ENCODE measurements at places on chromosomes 4 and X.
A peak's percentile ranks its signal among the peaks of the same experiment; 100 is the strongest.

DNA sequence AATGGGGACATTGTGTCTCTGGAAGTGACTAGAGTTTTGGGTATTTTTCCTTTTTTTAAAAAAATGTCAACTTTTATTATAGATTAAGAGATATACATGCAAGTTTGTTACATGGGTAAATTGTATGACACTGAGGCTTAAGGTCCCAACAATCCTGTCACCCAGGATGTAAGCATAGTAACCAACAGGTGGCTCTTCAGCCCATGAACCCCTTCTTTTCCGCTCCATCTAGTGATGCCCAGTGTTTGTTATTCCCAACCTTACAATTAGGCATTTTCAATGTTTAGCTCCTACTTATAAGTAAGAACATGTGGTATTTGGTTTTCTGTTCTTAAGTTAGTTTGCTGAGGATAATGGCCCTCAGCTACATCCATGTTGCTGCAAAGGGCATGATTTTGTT, 102.7 kb downstream of the GRID2 start:
- DNase-seq, result no peak

DNA sequence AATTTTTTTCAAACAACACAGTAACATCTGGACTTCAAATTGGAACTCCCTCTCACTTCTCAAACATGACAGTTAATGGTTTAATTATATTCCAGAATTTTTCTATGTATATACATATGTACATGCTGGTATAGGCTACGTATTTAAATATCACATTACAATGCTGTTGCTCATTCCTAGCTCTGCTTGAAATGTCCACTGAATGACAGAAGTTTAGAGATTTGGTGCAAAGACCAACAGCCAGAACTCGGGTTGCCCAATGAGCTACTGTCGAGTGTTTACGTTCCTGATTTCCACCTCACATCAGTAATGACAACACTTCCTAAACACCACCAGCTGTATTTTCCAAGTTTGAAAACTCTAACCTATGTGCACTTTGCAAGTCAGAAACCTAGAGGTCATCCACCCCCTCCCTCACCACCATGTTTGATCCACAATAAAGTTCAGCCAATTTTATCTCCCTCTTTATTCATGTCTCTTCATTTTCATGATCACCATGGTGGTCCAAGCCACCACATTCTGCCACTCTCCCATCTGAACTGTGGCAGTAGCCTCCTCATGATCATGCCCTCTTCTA, 49.3 kb upstream of the RPL34 start:
- DNase-seq, result no peak

DNA sequence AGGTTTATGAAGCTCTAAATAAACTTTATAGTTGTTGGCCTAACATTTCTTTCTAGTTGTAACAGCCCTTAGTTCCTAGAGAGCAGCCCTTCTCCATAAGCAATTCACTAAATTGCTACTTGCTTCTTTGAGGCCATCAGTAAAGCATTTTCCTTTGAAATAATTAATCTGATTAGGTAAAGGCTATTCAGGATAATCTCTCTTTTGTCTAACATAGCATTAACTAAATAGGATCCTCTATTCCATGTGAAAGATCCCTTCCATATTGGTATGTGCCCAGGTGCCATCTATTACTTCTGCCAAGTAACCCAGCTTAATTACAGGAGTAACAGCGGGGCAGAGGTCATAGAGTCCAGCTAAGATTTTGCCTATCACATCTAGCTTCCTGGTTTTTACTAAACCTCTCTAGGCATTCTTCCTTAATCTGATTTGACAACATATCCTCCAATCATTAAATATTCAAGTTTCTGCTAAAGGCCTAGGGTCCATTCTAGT, 1408.0 kb downstream of the PCDH18 start:
- no peak for DNase-seq

DNA sequence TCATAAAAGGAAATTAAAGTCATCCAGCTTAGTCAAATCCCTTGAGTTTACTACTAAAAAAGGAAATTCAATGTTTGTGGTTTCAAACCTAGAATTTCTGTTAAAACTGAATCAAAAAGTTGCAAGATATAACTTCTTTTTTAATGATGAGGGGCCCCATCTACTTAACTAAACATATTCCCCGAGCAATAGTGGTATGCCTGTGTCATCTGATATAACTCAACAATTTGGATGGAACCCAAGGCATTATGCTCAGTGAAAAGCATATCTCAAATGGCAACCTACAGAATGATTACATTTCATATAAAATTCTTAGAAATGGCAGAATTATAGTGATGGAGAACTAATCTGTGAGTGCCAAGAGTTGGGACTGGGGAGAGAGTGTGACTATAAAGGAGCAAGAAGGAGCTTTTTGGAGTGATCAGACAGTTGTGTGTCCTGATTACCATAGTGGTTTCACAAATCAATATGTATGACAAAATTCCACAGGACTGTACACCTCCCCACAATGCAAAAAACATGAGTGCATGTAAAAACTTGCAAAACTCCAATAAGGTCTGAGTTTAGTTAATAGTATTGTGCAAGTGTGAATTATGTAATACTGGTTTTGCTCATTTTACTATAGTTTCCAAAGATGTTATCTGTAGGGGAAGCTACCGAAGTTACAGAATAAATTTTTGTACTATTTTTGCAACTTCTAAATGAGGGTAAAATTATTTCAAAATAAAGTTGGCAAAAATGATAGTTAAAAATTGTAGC, 323.2 kb downstream of the ARHGAP24 start:
- no peak for DNase-seq

DNA sequence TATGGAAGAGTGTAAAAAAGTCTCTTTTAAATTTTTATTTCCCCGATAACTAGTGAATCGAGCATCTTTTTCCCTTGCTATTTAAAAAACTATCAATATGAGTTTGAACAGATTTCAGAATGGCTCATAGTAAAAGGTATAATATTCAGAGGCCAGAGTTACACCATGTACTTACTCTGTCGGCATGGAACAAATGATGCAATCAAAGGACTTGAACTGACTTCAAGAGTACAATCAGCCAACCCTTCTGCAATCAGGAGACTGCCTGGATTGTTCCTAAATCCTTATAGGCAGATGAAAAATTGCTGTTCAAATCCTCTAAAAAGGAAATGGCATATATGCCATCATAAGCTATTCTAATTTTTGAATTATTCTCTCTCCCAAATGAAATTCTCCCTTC, 273.3 kb downstream of the SH2D1A start:
- no peak for DNase-seq

- DNase-seq, result no peak
These were observed at the start of gene BEX1 for GRCh38 chrX:103063918-103064434. Gene BEX1 (minus strand): TSS chrX:103064171. CDS start chrX:103063274, 897 bp downstream.

GRCh38 chr4:93080316-93080715, 748.2 kb upstream of the ATOH1 start:
- DNase-seq, result no peak

DNA sequence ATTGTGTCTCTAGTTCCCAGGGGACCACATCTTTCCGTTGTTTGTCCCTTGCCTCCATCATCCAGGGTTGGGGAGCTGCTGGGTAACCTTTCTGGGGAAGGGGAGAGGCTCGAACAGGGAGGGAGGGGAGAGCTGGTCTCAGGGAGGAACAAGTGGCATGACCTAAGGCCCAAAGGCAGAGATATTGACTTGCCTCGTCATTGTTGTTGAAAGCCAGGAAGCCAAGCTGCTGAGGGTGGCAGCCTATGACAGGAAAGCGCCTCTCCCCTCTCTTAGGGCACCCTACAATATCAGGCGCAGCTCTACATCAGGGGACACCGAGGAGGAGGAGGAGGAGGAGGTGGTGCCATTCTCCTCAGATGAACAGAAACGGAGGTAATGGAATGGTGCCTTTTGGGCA, 20.8 kb downstream of the ZNF185 start:
- DNase-seq, result no peak

GRCh38 chrX:56947699-56948098, 47.6 kb downstream of the SPIN3 start:
- no peak for DNase-seq

DNA sequence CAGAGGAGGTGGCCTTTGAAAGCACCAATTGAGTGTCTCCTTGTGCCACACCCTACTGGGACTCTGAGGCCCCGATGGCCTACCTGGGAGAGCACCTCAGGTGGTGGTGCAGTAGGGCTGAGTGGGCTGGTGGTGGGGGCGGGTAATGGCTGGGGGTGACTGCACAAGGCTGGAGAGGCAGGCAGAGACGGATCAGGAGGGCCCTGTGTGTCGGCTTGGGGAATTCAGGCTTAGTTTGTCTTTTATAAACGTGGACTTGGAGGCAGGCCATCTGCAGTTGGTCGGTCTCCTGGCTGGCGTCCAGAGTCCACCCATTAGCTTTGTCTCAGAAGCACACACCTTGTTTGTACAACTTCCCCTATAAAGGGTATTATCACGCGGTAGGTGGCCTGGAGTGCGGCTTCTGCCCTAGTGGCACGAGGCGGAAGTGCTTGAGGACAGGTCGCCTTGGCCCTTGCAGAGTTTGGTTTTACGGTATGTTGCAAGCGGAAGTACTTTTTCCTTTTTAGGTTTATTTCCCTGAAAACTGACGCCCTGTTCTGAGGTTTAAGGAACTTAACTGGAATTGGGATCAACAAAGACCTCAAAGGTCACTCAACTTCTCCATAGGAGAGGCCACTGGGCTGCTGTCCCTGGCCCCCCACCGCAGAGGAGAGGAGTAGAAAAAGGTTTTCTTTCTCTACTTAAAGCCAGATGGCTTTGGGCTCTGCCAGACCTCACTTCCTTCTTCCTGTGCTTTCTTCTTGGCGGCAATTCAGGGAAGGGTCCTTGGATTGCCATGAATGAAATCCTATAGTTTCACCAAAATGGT, 8.0 kb downstream of the TBC1D14 start:
- peak; percentile 85 for DNase-seq

- no peak for DNase-seq
These were observed 951.5 kb upstream of the POU3F4 start for GRCh38 chrX:82556588-82556987.

DNA sequence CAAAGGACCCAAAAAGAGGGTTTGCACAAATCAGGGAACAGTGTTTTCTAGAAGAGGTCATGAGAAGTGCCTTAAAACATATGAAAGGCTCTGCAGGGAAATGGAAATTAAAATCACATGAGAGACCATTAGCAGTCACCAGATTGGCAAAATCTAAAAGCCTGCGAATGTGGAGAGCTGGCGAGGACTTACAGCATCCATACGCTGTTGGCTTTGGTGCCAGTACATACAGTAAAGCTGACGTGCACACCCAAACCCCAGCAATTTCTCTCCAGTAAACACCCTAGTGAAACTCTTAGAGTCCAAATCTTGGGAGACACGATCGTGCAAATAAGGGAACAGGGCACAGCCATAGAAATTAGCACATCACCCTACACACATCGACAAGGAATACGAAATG, 25.4 kb upstream of the PPP2R2C start:
- no peak for DNase-seq

- no peak for DNase-seq
These were observed 63.2 kb downstream of the BANK1 start for GRCh38 chr4:101853691-101854090.

DNA sequence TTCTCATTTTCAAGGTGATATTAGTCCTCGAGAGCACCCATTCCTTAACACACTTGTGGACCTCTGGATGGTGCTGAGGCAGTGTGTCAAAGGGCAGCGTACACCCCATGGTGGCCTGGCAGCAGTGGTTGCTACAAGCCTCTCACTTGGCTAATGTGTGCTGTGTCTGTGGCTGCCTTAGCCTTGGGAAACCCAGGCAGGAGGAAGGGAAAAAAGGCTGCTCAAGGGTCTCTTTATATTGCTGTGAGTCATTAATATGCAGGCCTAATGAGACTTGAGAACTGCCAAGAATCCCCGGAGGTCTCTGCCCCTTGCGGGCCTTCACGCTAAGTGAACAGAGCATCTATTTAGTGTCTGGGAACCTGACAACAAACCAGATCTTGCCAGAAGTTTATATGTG, 7.0 kb downstream of the PCDH10 start:
- DNase-seq, result no peak

DNA sequence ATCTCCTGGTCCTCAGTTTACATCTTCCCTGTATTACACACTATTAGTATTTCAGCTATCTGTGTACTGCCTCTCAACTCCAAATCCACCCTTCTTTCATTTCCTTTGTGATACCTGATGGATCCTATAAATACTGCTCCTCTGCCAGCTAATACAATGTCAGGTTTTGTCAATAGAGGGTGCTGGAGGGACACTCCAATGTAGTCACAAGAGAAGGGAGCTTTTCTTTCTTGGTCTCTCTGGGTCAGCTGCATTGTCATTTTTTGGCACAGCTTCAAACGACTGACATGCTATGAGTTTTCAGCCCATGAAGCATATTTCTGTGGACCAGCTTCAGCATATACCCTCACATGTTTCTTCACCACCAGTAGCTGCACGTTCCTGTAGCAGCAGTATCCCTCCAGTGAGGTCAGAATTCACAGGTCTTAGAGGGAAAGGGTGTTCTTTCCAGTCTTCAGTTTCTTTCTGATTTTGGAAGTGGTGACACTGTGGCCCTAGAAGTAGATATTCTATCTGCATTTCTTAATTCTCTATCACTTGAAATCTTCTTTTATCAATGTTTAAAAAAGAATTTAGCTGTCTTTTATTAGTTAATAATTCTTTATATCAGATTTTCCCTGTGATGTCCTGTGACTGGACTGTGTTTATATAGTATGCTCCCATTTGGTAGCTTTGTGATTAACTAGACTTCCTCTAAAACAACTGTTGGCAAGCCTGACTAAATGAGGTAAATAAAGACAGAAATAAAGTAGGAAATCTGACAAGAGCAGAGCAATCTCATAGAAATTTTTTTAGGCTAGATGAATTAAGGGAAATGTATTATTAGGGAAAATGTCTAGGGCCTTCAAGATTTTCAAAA, 60.6 kb downstream of the GABRA2 start:
- no peak for DNase-seq

DNA sequence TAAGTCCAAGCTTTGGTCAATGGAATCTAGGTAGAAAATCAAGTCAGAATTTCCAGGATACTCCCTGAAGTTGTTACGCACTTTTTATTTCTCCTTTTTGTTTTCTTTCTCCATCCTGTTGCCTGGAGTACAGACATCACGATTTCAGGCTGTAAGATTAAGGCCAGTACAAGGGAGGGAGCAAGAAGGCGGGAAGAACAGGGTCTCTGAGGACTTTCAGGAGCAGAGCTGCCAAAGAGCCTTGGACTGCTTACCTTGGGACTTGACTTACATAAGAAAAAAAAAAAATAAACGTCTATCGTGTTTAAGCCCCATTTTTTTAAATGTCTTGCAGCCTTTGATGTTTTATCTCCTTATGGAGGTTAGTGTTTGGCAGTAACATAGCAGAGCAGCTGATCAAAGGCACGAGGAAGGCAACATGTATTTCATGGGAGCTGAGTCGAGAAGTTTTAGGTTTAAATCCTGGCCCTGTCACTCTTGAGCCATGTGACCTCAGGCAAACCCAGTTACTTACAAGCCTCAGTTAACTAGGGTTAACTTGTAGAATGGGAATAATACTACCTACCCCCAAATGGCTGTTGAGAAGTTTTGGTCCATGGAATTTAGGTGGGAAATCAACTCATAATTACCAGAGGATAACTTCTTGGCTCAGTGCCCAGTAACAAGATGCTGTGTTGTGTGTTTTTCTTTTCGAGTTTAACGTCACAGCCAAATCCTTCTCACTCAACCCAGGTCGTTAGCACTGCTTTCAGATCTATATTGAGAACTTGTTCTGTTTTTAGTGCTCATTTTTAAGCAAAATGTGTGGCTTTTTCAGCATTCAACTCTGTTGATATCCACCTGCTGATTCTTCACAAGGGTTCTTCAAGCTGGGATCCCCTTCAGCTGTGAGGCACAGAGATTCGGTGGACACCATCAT, 106.8 kb downstream of the CLNK start:
- no peak for DNase-seq

GRCh38 chr4:58766763-58767162, 1656.6 kb upstream of the IGFBP7 start:
- DNase-seq, result no peak

- DNase-seq, result peak; percentile 46
These were observed 88.5 kb downstream of the PAPSS1 start for GRCh38 chr4:107631560-107631959.

GRCh38 chrX:45614853-45615252, 414.2 kb upstream of the DIPK2B start:
- DNase-seq, result no peak

Measured in Right ventricle myocardium superior (tissue), 1 donor.